ENCODE measurements at places on chromosomes 6 and 20. TPM values are rescaled to one million over a fixed set of nuclear protein-coding genes. Genes with fewer than 3 reads are reported as not detected.

Gene BPIFB1
- not detected for total RNA-seq

Gene TUBB2B
- 3.6 TPM for total RNA-seq

Gene SPTLC3
- 9.3 TPM for total RNA-seq

Gene APCDD1L
- total RNA-seq: 0.08 TPM

Gene TMEM74B
- 1.1 TPM for total RNA-seq

Gene CALHM4
- total RNA-seq: not detected

Gene BRD2
- total RNA-seq: 184 TPM

Gene BTN1A1
- total RNA-seq: not detected

DNA sequence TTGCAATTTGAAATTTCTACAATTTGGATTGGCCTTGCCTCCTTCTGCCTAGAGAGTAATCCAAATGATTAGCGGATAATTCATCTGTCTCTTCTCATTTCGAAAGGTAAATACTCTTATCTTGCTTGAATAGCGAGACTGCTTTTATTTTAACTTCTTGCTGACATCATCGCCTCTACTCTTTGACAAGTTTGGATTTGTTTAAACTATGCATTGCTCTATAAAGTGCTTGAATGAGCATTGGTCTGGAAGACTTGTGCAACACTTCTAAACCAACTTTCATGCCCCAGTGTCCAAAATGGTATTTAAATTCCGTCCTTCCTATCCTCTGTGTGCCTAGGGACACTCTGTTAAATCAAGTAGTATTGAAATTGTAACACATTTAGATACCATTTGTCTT is 384.1 kb upstream of the SLC35B3 start:
- H3K27ac ChIP-seq: no peak overlapping the region
- no peak for DNase-seq
- H3K27me3 ChIP-seq: no peaks in the 10 kb centered on the region
- H3K36me3 ChIP-seq: no peaks in the 10 kb centered on the region
- H3K4me3 ChIP-seq: no peak overlapping the region
- H3K4me1 ChIP-seq: no peaks in the 10 kb centered on the region

DNA sequence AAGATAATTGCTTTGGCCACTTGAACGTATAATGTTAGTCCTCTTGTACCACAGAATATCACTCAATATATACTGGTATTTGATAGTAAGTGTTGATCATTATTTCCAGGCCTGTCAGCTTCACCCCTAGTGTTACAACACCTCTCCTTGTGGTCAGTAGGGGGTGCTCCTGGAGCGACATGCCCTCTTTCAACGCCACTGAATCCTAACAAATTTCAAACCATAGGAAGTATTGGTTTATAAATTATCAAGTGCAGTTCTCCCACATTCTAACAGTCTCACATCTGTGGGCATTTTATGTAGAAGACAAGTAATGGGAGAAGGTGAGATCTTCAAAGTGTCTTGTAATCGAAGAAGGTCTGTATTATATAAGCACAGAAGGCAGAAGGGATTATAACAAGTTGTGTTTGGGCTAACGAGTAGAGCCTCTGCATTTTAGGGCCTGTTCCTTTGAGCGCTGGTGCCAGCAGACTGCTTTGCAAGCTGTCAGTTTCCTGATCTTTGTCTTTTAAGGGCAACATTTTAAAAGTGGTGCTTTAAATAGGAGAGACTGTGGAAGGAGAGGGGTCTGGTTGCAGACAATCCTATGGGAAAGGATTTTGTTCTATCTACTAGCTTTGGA is 57.1 kb upstream of the CEP162 start:
- no peak overlapping the region for H3K27ac ChIP-seq
- H3K4me1 ChIP-seq: no peaks in the 10 kb centered on the region
- H3K36me3 ChIP-seq: no peaks in the 10 kb centered on the region
- no peaks in the 10 kb centered on the region for H3K27me3 ChIP-seq

DNA sequence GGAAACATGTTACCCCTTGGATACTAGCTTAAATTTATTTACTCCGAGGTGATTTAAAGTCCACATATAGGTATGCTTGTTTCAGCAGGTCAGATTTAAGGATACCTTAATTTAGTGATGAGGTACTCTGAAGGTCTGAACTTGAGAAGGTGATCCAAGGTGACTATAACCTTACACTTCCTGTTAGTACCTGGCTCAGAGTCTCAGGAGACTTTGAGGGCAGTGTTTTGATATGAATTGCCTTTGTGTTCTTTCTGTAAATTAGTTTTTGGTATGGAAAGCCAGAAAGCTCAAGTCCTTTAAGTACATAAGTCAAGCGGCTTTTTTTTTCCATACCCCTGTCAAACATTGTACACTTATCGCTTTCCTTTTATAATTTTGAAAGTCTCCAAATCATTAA is 489.0 kb downstream of the CDKAL1 start:
- no peak overlapping the region for H3K4me3 ChIP-seq
- H3K27ac ChIP-seq: no peak overlapping the region
- H3K36me3 ChIP-seq: no peaks in the 10 kb centered on the region

DNA sequence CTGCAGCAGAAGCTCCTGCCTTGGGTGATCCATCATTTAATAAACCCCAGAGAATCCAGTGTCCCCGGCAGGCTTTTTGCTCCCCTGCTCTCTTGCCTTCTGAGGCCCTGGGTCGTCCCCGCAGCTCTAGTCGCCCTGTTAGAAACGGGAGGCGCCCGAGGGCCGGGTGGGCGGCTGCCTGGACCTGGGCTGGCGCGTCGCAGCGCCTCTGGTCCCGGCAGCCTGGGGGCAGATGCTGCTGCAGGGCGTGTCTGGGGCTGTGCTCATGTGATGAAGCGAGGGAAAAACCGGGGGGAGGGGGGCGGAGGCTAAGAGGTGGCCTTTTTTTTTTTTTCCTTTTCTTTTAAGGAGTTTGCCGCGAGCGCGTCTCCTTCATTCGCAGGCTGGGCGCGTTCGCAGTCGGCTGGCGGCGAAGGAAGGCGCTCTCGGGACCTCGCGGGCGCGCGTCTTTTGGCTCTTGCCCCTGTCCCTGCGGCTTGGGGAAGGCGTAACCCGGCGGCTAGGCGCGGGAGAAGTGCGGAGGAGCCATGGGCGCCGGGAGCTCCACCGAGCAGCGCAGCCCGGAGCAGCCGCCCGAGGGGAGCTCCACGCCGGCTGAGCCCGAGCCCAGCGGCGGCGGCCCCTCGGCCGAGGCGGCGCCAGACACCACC is 394 bp downstream of the AKAP12 start:
- H3K4me3 ChIP-seq: peak overlapping the region; percentile 66
- no peaks in the 10 kb centered on the region for H3K27me3 ChIP-seq
- DNase-seq: peak; percentile 85
- H3K4me1 ChIP-seq: peaks cover 3% of the 10 kb centered on the region
- H3K36me3 ChIP-seq: no peaks in the 10 kb centered on the region

DNA sequence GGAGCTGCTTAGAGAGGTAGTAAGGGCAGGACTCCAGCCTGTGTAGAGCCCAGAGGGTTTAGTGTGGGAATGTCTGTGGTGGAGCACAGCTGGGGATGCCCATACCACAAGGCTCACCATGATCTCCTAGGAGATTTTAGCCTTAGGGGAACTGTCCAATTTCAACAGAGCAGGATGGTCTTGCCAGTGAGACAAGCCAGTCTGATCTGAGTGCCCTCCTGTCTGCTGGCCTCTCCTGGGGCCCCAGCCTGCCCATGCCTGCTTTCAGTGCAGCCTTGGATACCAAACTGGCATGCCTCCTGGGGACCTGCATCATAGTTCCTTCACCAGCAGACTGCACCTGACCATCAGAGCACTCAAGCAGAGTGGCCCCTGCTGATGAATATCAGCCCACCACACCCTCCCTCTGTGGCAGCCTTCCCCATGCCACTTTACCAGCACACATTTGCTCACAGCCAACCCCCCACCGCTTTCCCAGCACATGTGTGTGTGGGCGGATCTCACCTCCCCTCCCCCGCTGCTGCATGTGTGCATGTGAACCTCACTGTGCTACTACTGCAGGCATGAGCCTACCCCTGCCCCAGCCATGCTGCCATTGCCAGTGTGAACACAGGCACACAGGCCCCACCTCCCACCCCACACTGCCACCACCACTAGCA is 7.9 kb upstream of the TREM1 start:
- no peaks in the 10 kb centered on the region for H3K36me3 ChIP-seq
- no peaks in the 10 kb centered on the region for H3K27me3 ChIP-seq
- H3K4me3 ChIP-seq: no peak overlapping the region
- no peak overlapping the region for H3K27ac ChIP-seq

DNA sequence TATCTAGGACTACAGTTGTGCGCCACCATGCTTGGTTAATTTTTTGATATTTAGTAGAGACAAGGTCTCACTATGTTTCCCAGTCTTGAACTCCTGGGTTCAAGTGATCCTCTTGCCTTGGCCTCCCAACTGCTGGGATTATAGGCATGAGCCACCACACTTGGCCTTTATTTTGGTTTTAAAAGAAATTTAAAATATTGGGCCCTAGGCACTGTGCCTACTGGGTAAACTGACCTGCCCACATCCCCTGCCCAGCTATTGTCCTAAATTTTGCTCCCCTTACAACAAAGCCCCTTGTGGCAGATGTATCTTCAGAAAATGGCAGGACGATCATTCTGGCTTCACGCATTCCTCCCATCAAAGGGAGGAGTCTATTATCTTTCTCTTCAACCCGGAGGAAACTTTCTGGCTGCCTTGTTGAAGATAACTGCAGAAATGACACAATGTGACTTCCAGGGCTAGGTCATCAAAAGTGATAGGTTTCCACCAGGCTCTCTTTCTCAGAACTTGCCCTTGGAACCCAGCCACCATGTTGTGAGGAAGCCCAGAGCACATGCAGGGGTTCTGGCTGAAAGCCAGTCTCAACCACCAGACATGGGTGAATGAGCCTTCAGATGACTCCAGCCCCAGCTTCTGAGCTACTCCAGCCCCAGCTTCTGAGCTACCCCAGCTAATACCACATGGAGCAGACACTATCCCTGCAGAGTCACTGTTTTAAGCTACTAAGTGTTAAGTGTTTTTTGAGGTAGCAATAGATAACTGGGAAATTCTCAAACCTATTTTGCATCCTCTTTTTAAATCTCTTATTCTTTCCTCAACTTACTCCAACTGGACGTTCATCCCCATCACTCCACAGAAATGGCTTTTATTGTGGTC is 4.6 kb upstream of the GUCA1B start:
- no peak overlapping the region for H3K4me3 ChIP-seq
- no peaks in the 10 kb centered on the region for H3K36me3 ChIP-seq
- H3K27ac ChIP-seq: no peak overlapping the region

- H3K4me3 ChIP-seq: no peak overlapping the region
- DNase-seq: no peak
- no peaks in the 10 kb centered on the region for H3K36me3 ChIP-seq
- H3K27me3 ChIP-seq: no peaks in the 10 kb centered on the region
- no peaks in the 10 kb centered on the region for H3K4me1 ChIP-seq
- no peak overlapping the region for H3K27ac ChIP-seq
Measured at GRCh38 chr6:101845172-101845571, 451.7 kb downstream of the GRIK2 start.

GRCh38 chr6:138590796-138591709 is 91.8 kb upstream of the NHSL1 start:
- no peak overlapping the region for H3K4me3 ChIP-seq
- H3K36me3 ChIP-seq: no peaks in the 10 kb centered on the region
- peak; percentile 56 for DNase-seq
- H3K27me3 ChIP-seq: no peaks in the 10 kb centered on the region
- no peak overlapping the region for H3K27ac ChIP-seq

DNA sequence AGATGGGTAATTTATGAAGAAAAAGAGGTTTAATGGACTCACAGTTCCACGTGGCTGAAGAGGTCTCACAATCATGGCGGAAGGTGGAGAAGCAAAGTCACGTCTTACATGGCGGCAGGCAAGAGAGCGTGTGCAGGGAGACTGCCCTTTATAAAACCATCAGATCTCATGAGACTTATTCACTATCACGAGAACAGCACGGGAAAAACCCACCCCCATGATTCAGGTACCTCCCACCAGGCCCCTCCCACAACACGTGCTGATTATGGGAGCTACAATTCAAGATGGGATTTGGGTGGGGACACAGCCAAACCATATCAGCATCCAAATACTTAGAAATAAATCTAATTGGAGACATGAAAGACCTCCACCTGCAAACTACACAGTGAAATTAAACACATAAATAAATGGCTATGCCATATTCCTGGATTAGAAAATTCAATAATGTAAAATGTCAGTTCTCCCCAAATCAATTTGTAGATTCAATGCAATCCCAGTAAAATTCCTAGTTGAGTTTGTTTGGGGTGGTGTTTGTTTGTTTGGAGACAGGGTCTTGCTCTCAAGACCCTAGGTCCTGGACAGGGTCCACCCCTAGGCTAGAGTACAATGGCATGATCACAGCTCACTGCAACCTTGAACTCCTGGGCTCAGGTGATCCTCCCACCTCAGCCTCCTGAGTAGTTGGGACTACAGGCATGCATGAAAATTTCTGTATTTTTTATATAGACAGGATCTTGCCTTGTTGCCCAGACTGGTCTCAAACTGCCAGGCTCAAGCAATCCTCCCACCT is 101.6 kb downstream of the TAF4 start:
- H3K4me3 ChIP-seq: no peak overlapping the region
- no peak for DNase-seq
- H3K36me3 ChIP-seq: no peaks in the 10 kb centered on the region
- no peaks in the 10 kb centered on the region for H3K27me3 ChIP-seq
- no peak overlapping the region for H3K27ac ChIP-seq
- H3K4me1 ChIP-seq: peaks cover 12% of the 10 kb centered on the region

GRCh38 chr20:1033751-1034414 is 31.8 kb upstream of the RSPO4 start:
- H3K36me3 ChIP-seq: no peaks in the 10 kb centered on the region
- H3K27me3 ChIP-seq: no peaks in the 10 kb centered on the region
- no peak overlapping the region for H3K27ac ChIP-seq
- DNase-seq: no peak
- H3K4me3 ChIP-seq: no peak overlapping the region
- H3K4me1 ChIP-seq: no peaks in the 10 kb centered on the region

DNA sequence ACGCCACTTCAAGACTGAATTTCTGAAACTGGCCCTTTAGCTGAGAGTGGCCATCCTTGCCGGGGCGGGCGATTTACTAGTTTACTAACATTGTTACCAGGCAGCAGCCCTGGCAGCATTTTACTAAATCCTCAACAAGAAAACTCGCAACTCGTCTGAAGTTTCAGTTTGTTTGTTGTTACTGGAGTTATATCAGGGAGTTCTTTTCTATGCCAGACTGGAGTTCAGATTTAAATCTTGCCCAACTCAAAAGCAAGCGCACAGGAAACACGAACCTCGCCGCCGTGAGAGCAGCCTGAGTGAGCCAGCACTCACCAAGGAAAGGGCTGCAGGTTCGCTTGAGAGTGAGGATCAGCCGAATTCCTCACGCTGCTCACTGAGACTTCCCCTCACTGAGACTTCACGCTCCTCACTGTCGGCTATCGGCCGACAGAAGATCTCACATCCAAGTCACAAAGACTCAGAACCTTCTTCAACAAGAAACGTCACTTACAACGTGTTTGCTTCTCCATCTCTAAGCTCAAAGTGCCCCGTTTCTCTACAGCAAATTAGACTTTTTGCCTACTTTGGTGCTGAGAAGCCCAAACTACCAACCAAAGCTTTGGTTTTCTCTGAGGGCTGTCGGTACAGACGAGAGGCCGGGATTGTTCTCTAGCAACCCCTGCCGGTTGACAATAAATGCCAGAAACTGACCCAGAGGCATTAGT is 78.9 kb downstream of the OLIG3 start:
- DNase-seq: peak; percentile 31
- H3K4me1 ChIP-seq: peaks cover 1% of the 10 kb centered on the region
- H3K4me3 ChIP-seq: peak overlapping the region; percentile 19
- no peaks in the 10 kb centered on the region for H3K27me3 ChIP-seq
- H3K36me3 ChIP-seq: no peaks in the 10 kb centered on the region
- H3K27ac ChIP-seq: no peak overlapping the region
